ENCODE measurements at places on chromosomes 2 and 18.

DNA sequence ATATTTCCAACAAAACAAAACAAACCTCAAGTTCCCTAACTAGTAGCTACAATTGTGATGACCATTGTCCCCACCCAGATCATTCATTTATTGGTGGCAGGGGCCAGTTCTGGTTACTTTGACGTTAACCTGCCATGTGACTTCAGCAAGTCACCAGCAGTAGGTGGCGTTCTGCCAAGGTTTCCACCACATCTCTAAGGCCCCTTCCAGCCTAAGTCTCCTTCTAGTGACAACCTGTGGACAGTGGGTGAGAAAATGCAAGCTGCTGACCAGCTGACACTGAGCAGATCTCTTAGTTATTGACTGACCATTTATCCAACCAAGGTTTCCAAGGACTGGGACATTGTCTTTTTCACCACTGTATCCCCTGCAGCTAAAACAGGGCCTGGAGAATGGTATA is 98.4 kb downstream of the GPR39 start:
- H3K36me3 ChIP-seq, result no peaks in the 10 kb centered on the region
- H3K27me3 ChIP-seq, result no peaks in the 10 kb centered on the region
- no peak overlapping the region for H3K27ac ChIP-seq
- DNase-seq, result no peak
- no peaks in the 10 kb centered on the region for H3K4me1 ChIP-seq

DNA sequence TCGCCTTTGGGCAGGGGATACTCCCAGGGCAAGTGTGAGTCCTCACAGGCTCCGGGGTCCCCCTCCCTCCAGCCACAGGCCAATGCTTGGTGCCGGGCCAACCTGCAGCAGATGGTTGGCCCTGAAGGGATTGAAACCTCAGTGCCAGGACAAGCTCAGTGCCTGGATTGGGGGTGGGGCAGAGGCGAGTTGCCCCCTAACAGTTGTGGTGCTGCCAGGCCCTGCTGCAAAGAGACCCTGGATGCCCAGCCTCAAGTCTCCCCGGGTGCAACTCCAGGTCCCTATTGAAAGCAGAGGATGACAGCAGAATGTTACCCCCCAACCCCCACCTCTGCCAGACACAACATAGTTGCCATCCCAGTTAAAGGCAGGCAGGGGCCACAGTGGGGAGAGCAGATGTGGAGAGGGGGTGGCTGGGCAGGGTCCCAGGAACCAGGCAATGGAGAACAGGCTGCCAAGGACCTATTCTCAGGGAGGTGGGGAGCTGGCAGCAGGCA is 9.5 kb upstream of the RNF103 start:
- peaks cover 13% of the 10 kb centered on the region for H3K4me1 ChIP-seq
- H3K27ac ChIP-seq, result peak overlapping the region; percentile 20
- DNase-seq, result peak; percentile 71

- H3K4me1 ChIP-seq, result peaks cover 1% of the 10 kb centered on the region
- no peaks in the 10 kb centered on the region for H3K27me3 ChIP-seq
- no peak overlapping the region for H3K4me3 ChIP-seq
- no peak overlapping the region for H3K27ac ChIP-seq
- no peak for DNase-seq
These were observed 188.8 kb downstream of the SETBP1 start for GRCh38 chr18:44869533-44869932.

DNA sequence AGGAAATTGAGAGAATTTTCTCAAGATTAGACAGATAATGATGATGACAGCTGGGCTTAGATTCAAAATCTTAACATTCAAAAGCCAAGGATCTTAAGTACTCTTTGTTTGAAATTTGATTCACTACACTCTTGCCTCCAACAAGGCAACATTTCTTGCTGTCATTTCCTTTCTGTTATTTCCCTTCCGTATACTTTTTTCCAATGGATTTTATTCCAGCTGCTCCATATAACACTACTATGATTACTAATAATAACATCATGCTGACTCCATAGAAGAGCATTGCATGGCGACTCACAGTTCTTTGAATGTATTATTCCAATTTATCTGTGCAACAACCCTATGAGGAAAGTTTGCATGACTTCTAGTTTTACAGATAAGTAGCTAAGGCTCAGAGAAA is 33.9 kb upstream of the CCDC102B start:
- no peak overlapping the region for H3K27ac ChIP-seq
- no peaks in the 10 kb centered on the region for H3K36me3 ChIP-seq
- H3K4me1 ChIP-seq, result no peaks in the 10 kb centered on the region
- H3K4me3 ChIP-seq, result no peak overlapping the region
- no peaks in the 10 kb centered on the region for H3K27me3 ChIP-seq

GRCh38 chr2:166170356-166170755 is 42.5 kb upstream of the SCN1A start:
- H3K27me3 ChIP-seq, result no peaks in the 10 kb centered on the region
- no peak overlapping the region for H3K4me3 ChIP-seq

DNA sequence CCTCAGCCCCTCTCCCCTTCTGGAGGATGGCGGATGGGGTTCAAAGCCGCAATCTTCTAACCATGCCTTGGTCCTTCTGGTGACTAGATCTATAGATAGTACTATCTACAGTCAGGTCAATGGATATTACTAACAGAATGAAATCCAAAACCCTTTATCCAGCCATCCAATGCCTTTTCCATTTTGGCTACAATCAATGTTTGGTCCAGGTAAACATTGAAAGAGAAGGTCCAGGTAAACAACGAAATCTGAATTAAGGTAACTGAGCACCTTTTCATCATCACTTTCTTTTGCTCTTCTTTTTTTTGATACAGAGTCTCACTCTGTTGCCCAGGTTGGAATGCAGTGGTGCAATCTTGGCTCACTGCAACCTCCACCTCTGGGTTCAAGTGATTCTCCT is 9.7 kb downstream of the PPP4R3B start:
- no peak for DNase-seq
- no peak overlapping the region for H3K27ac ChIP-seq
- H3K27me3 ChIP-seq, result no peaks in the 10 kb centered on the region
- H3K4me1 ChIP-seq, result no peaks in the 10 kb centered on the region

GRCh38 chr2:69459936-69460335 is 22.7 kb upstream of the NFU1 start:
- DNase-seq, result no peak
- H3K4me3 ChIP-seq, result no peak overlapping the region
- peaks cover 2% of the 10 kb centered on the region for H3K4me1 ChIP-seq
- no peaks in the 10 kb centered on the region for H3K36me3 ChIP-seq
- no peak overlapping the region for H3K27ac ChIP-seq
